BE2C (cell line): ENCODE measurements at places on chromosomes 7 and 10.

GRCh38 chr7:129454249-129454551 is 20.0 kb downstream of the STRIP2 start:
- no peak for DNase-seq

- DNase-seq, result no peak
Measured at GRCh38 chr7:44415510-44415909, 74.9 kb downstream of the NUDCD3 start.

GRCh38 chr7:138699661-138700060 is 1.5 kb downstream of the SVOPL start:
- no peak for DNase-seq

DNA sequence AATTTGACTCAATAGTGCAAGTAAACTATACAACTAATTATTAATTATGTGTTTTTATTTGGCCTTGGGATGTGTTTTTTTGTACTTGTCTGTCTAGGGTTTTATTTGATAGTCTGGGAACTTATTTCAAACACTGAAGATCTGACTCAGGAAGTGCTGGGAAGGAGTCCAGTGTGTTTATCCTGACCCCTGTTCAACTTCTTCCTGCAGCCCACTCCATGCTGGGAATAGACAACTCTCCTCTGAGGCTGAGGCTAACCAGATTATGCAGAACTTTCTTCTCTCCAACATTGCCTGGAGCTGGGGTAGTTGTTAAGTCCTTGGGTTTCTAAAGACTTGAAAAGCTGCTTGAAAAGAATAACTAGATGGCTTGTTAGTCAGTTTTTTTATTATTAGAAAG is 6.9 kb downstream of the CISD1 start:
- DNase-seq, result no peak

- DNase-seq, result no peak
Measured at GRCh38 chr7:117412946-117413559, 14.2 kb downstream of the ASZ1 start.
